ENCODE measurements at places on chromosomes 5 and 9. TPM values are rescaled to one million over a fixed set of nuclear protein-coding genes. Genes with fewer than 3 reads are reported as not detected.
A peak's percentile ranks its signal among the peaks of the same experiment; 100 is the strongest.

SHISAL2B gene
- total RNA-seq, result 10.4 TPM

PCDHGA3 gene
- total RNA-seq, result 0.54 TPM

ADAMTSL2 gene
- 0.30 TPM for total RNA-seq

GRCh38 chr9:86978413-86978812 is 31.1 kb upstream of the GAS1 start:
- DNase-seq, result no peak

- DNase-seq, result peak; percentile 48
These were observed 1.5 kb downstream of the RASGRF2 start for GRCh38 chr5:80961376-80962281.

DNA sequence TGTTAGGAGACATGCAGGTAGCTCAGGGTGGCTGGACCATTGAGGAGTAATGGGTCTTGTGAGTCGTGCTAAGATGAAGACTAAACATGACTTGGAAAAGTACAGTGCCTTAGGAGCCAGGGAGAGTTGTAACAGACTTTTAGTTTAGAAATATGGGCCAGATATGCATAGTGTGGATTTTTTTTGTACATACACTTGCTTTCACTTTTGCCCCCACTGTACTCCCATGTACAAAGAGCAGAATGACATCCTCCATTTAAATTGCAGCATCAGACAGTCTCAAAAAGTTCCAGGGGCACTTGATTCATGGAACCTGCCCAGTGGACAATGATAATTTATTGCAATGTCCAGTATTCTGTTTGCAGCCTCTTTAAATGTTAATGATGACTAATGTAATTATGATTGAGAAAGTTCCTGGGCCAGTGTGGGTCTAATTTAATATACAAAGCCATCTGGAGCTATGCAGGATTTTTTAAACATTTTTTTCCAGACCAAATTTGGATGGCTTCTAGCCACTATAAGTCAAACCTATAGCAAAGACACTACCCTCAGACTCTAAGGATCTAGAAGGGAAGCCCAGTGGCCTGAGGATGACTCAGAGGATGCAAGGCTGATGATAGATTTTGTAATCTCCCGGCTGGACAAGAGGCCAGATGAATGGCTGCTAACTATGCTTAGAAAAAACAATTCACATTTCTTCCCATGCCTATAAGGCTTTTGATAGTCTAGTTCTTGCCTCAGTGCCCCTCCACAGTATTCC is 80.1 kb downstream of the TRPC7 start:
- DNase-seq, result no peak

DNA sequence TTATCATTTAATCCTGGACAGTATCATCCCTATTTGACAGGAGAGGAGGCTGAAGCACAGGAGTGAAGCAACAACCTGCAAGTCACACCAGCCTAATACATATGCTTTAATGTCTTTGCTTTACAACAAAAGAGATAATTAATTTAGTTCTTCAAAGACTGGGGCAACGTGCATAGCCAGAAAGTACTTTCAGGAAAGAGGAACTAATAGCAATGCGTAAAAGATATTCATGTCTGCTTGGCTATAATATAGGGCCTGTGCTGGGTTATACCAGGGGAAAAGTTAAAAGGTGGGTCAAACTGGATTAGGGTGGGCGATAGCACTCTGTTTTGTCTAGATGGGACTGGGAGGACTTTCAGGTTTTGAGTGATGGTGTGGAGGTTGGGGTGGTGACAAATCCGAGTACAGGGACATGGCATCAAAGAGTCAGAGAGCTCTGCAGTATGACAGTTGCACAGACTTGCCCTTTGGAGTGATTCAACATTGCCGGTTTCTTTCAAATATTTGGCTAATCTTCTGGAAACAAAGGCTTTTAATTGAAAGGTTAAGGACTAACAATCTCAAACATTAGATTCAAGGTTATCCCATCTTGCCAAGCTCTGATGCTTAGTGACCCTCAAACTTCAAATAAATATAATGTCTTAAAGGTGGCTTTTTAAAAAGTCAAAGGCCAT is 11.9 kb downstream of the DAB2 start:
- DNase-seq, result no peak

DNA sequence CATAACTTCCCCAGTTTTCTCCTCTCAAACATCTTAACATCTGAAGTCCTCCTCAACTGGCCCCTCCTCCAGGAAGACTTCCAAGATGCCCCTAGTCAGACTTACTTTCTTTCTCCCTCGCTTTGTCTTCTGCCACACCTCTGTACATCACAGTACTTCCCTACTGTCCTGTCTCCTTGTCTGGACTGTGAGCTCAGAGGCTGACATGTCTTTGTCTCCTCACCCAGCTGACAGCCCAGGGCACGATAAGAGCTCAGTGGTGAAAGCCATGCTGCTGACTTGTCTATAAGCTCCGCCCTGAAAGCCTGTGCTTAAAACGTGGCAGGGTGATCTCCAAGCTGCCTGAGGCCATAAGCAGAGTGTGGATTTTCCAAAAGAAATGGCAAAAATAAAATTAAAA is 33.0 kb upstream of the SLC25A51 start:
- peak; percentile 73 for DNase-seq

DNA sequence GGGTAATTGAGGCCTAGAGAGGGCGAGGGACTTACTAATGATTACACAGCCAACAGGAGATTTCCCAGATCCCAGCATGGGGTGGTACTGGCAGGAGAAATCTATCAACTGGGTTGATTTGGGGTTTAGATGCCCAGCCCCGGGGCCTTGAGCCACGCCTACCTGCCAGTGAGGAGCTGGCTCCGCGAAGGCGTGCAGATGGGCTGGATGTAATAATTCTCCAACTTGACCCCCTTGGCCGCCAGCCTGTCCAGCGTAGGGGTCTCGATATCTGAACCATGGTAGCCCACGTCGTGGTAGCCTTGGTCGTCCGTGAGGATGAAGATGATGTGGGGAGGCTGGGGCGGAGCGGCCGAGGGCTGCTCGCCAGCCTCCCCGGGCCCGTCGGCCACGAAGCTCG is 804 bp downstream of the ARSI start:
- DNase-seq, result peak; percentile 35

Data from neural progenitor cell (in vitro differentiated cells).